ENCODE measurements at places on chromosomes 3 and 15. TPM values are rescaled to one million over a fixed set of nuclear protein-coding genes. Genes with fewer than 3 reads are reported as not detected.

The EEFSEC gene
- total RNA-seq, result 5.8 TPM

DNA sequence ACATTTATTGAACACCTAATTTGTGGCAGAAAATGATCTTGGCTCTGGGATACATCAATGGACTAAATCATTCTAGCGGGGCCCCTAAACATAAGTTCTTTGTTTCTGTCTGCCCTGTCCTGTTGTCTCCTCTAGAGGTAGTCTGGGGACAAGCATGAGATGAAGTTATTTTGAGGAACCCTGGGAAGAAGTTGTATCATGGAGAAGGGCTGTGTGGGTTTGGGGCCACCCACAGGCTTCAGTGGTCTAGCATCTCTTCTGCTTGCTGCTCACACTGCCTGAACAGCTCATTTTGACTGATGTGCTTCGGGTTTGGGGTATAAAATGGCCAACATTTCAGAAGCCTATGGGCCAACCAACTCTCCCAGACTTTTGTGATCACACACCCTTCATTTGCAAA lies 50.3 kb upstream of the OSBPL11 start:
- no peak for DNase-seq

DNA sequence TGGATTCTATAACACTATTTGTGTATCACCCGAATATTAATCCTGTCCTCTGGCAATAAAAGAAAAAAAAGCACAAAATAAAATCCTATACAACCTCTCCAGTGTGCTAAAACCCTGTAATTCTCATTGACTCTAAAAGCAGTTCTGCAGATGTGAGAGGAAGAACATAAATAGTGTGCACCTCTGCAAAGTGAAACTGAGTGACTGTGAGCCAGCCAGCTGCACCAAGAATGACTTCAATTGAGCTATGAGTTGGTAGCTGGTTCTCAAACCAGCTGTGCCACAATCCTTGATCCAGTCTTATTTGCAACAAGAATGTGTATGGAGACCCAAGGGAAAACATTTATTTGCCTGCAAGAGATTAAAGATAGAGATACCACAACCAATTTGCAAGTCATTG lies 31.2 kb upstream of the COL8A1 start:
- DNase-seq, result no peak

GRCh38 chr15:94263341-94264273 lies 32.2 kb downstream of the MCTP2 start:
- no peak for DNase-seq

- DNase-seq, result no peak
Observed at GRCh38 chr3:175743733-175744400, 884.7 kb downstream of the NAALADL2 start.

GRCh38 chr3:58161435-58162398 lies 49.1 kb downstream of the DNASE1L3 start:
- DNase-seq, result no peak

- no peak for DNase-seq
Observed at GRCh38 chr3:176787506-176787905, 409.8 kb downstream of the TBL1XR1 start.

The TRPM1 gene
- total RNA-seq, result not detected

The SLC9A9 gene
- 14.4 TPM for total RNA-seq

DNA sequence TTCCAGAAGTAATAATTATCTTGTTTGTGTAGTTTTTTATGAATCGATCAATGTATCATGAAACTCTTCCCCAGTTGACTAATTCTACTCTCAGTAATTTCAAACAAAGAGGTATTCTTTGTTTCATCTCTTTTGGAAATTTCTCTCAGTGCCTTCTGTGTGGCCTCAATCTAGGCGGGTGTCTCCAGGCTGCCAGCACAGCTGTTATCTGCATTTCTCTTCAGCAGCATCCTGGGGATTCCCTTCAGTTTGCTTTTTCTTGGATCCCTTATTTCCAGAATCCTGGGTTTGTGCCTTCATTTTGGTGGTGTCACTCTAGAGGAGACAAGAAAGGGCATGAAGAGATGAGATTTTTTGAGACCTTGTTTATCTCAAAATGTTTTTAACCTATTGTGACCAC lies 22.7 kb downstream of the NIPA2 start:
- no peak for DNase-seq

DNA sequence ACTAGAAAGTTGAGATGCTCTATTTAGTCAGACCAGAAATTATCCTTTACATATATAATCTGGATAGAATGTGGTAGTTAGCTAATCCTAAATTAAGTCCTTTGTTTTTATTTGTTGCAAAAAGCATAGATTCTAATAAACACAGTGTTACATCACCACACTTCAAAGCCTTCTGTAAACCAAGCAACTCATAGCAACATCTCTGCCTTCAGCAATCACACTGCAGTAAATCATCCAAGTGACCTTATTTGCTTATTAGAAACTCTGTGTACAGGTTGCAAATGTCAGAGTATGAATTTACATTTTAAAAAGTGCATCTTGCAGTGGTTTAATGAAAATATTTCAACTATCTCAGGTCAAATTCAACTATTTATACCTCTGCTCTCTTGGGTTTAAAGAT lies 242.5 kb downstream of the GBE1 start:
- no peak for DNase-seq

The AGTR1 gene
- total RNA-seq, result 7.1 TPM

DNA sequence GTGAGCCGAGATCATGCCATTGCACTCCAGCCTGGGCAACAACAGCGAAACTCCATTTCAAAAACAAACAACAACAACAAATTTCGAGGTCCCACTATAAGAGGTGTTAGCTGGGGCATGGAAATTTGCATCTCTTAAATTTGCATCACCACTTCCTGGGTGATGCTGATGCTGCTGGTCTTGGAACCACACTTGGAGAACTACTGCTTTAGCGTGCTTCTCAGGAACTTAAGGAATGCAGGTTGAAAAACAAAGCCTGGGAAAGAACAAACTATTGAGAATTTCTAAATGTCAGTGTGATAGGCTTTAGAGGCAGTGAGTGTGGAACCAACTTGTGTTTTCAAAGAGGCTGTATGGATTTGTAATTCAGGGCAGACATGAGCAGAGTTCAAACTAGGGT lies 858.4 kb upstream of the ARPP21 start:
- no peak for DNase-seq

The OXTR gene
- total RNA-seq, result 3.2 TPM

The IL12A gene
- 1.1 TPM for total RNA-seq

The APOD gene
- 5.2 TPM for total RNA-seq

- DNase-seq, result no peak
Observed at GRCh38 chr3:14461748-14462324, 59.4 kb downstream of the SLC6A6 start.

DNA sequence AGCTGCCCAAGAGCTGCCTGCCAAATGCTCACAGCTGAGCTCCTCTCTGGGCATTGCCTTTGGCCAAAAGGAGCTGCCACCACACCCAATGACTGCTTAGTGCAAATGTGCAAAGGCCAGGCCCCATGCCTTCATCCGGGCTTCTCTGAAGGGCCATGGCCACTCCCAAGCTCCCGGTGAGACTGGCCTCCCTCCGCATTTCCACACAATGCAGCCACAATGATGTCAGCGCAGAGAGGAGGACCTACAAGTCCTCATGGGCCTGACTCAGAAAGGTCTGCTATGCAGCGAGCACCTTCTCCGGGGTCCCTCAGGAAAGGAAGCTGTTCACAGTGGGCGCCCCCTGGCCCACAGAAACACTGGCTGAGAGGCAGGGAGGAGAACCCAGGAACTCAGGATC lies 12.7 kb downstream of the OXTR start:
- DNase-seq, result no peak

DNA sequence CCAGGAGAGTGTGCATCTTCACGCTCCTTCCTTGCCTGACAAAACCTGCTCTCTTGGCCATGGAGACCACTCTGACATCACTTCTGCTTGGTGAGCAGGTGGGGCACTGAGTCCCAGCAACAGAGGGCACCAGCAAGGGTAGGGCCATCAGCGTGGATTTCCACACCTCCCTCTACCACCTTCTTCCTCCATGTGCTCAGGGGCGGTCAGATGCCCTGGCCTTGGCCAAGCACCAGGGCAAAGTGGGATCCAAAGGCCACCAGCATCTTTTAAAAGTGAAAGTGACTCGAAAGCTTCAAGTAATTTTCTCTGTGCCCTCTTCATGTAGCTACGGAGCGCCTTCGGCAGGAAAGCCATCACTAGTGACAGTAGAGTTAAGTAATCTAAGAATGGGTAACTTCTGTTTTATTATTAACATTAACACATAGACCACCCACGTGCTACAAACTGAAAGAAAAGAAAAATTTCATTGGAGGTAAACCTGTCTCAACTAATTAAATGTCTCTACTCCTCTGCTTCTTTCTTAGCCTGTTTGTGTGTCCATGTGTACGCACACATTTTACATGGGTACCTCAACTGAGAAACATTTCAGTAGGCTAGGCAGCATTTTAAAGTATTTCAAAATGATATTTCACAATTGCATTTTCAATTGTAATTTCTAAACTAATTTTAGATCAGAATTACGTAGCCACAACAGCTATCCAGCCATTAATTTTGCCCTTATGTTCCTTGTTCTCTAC lies 57.9 kb downstream of the CHSY1 start:
- no peak for DNase-seq

DNA sequence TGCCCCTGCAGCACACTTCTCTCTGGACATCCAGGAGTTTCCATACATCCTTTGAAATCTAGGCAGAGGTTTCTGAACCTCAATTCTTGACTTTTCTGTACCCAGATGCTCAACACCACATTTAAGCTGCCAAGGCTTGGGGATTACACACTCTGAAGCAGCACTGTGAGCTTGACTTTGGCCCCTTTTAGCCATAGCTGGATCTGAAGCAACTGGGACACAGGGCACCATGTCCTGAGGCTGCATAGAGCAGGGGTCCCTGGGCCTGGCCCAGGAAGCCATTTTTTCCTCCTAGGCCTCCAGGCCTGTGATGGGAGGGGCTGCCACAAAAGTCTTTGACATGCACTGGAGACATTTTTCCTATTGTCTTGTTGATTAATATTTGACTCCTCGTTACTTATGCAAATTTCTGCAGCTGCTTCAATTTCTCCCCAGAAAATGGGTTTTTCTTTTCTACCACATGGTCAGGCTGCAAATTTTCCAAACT lies 694.0 kb downstream of the DIPK2A start:
- no peak for DNase-seq

The HYKK gene
- total RNA-seq, result 1.00 TPM

GRCh38 chr15:90160781-90161727 lies 40.1 kb upstream of the SEMA4B start:
- DNase-seq, result no peak
